AG09319 (cell line): ENCODE measurements at places on chromosomes 7 and 10.

DNA sequence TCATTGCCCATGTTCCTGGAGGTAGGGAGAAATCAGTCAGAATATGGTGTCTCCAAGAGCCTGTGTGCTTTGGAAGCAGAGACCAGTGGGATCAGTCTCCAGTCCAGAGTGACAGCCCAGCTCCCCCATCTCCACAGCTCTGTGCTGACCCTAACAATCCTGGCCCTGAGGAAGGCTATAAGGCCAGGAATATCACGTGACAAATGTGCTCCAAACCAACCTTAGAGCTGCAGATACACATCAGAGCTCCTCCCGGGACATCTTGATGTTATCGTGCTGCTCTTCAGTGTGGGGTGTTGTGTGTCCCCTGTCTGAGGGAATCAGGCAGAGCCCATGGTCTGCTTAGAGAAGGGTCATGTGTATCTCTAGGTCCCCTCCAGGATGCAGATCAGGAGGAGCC, 15.2 kb downstream of the DMBT1 start:
- DNase-seq, result no peak

- DNase-seq, result no peak
Observed at GRCh38 chr10:77583527-77583926, 54.1 kb downstream of the KCNMA1 start.

GRCh38 chr7:149872419-149873073, 1.2 kb upstream of the ATP6V0E2 start:
- peak; percentile 69 for DNase-seq

DNA sequence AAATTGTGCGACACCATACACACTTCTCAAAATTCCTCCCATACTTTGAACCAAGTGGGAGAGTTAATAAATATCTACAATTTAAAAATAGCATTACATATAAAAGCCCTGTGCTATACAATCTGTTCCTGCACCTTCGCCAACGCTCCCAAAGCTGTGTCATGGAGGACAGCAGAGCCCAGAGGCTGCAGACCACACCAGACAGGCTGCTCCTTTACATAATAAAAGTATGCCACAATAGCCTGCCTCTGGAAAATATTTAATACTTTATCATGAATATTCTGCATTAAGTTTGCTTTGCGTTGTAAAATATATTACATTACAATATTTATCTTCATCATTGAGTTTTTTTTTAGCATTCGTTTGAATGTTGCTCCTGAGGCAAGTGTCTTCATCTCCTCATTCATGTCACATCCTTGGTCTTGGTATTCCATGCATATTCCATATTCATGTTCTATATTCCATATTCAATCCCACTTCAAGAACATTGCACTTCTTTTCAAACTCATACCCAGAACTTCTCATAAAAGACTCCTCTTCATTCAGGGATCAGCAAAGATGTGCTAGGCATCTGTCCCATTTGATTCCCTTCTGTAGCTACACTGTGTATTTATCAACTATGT, 663.9 kb downstream of the POM121L12 start:
- DNase-seq, result no peak

DNA sequence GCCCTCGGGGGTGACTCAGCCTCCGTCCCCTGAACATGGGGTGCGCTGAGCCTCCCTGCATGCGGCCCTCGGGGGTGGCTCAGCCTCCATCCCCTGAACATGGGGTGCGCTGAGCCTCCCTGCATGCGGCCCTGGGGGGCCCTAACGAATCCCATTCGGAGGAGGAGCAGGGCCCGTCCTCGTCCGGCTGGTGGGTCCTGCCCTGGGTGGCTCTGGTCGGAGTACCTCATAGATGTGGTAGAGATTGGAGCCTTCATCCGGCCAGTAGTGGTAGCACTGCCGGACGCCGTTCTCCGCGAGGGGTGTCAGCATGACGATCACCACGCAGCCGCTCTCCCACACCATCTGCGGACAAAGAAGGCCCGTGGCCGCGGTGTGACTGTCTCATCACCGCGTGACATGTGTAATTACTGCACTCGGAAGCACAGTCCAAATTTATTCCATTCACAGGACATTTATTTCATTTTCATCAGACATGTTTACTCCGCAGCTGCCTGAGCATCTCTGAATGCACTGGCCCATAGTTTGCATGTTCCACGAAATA, 241.1 kb downstream of the DNAJB6 start:
- no peak for DNase-seq

- no peak for DNase-seq
Observed at GRCh38 chr7:123944395-123944794, 19.4 kb downstream of the SPAM1 start.

DNA sequence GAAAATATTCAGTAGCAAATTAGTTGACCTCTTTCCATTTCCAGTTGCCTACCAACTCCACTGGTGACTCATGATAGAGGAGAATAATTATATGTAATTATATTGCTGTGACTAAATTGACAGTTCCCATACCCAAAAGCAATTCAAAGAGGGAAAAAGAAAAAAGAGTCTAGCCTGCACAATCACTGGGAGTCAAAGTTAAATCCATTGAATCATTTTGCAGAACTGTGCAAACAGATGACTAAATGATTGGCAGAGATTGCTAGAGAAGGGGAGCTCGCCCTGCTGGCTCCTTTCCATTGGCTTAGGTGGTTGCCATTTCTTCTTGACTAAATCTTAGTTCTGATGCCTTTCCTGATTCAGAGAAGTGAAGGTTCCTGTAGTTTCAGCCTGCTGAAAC, 1228.6 kb upstream of the SORCS1 start:
- DNase-seq, result peak; percentile 10

DNA sequence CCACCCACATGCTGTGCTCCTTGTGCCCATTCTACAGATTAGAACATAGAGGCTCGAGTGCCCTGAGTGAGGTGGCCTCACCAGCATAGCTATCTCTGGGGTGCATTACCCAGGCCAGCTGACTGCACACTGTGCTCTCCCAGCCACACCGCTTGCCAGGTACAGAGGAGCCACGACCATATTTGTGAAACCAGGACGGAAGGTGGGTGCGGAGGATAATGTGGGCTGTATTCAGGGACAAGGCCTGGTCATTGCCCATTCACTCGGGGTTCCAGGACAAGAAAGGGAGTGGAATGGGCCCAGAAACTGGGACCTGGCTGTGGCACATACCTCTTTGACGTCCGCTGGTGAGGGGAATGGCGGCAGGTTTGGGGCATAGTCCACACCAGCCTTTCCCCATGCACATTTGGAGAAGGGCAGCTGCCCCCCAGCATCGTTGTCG, 236.0 kb downstream of the TNS3 start:
- no peak for DNase-seq
